ENCODE measurements at places on chromosomes 16 and 17.

GRCh38 chr17:11331547-11332513 lies 90.8 kb downstream of the SHISA6 start:
- H3K4me1 ChIP-seq, result no peaks in the 10 kb centered on the region
- H3K4me3 ChIP-seq, result no peak overlapping the region
- H3K36me3 ChIP-seq, result no peaks in the 10 kb centered on the region
- DNase-seq, result no peak
- H3K27me3 ChIP-seq, result no peaks in the 10 kb centered on the region
- no peak overlapping the region for H3K27ac ChIP-seq

GRCh38 chr17:65703891-65704290 lies 142.4 kb upstream of the AXIN2 start:
- H3K4me3 ChIP-seq, result no peak overlapping the region
- no peaks in the 10 kb centered on the region for H3K4me1 ChIP-seq
- no peak overlapping the region for H3K27ac ChIP-seq
- no peaks in the 10 kb centered on the region for H3K36me3 ChIP-seq
- H3K27me3 ChIP-seq, result no peaks in the 10 kb centered on the region

DNA sequence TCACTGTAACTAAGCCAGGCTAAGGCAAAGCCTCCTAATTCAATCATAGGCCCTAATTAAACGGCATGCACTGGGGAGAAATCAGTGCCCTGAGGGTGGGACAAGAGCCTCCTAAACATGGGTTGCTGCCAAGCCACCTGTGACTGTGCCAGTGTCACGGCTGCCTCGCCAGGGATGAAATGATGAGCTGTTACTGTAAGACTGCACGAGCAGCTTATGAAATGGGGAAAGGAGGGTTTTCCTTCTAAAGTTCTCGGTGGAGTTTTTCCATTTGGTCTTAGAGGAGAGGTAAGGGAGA lies 12.7 kb downstream of the TMEM11 start:
- H3K27ac ChIP-seq, result peak overlapping the region; percentile 88
- H3K27me3 ChIP-seq, result no peaks in the 10 kb centered on the region
- H3K36me3 ChIP-seq, result peaks cover 18% of the 10 kb centered on the region
- H3K4me1 ChIP-seq, result peaks cover 81% of the 10 kb centered on the region
- DNase-seq, result no peak

- no peaks in the 10 kb centered on the region for H3K27me3 ChIP-seq
- no peak for DNase-seq
- no peaks in the 10 kb centered on the region for H3K4me1 ChIP-seq
- no peak overlapping the region for H3K27ac ChIP-seq
- no peak overlapping the region for H3K4me3 ChIP-seq
These were observed 24.0 kb downstream of the CDH5 start for GRCh38 chr16:66390346-66391108.

- H3K4me3 ChIP-seq, result no peak overlapping the region
- H3K4me1 ChIP-seq, result no peaks in the 10 kb centered on the region
- no peaks in the 10 kb centered on the region for H3K27me3 ChIP-seq
- no peaks in the 10 kb centered on the region for H3K36me3 ChIP-seq
These were observed 212.9 kb downstream of the CNTNAP4 start for GRCh38 chr16:76490036-76490639.

DNA sequence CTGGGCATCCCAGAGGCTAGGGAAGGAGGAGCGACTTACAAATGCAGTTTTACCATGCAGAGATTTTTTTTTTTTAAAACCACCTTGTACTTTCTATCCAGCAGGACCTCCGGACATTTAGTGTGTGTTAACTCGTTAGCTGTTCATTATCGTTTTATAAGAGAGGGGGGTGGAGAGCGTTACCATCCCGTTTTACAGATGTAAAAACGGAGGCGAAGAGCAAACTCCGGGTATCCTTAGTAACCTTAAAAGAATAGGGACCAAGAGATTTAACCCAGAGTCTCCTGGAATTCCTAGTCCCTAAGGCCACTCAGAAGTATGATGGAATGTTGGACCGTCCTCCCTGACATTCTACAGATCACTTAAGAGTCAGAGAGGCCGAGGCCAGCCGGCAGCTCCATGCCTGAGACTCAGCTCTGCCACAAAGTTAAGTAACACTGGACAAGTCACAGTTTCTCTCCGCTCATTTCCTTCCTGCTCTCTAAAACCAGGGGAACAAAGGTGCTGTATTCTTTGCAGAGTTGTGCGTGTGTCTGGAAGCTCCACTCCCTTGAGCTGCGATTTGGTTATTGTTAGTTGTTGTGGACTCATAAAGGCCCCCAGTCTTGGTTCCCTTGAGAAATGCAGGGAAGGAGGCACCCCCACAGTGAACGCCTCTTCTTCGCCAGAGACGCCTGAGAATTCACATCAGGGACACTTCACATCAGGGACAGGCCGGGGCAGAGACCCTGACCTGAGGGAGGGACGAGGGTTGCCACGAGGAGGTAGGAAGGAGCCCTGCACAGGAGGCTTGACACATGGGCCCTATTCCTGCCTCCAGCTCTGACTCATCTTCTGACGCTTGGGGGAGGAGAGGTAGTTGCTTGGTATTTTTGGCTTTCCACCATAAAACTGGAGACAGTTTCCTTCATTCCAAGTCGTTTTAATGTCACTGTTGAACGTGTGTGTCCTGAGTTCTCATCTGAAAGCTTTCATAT lies 1.2 kb downstream of the DUSP14 start:
- H3K27ac ChIP-seq, result peak overlapping the region; percentile 86
- peaks cover 22% of the 10 kb centered on the region for H3K4me1 ChIP-seq
- peak overlapping the region; percentile 72 for H3K4me3 ChIP-seq

- H3K36me3 ChIP-seq, result no peaks in the 10 kb centered on the region
- DNase-seq, result no peak
- H3K27ac ChIP-seq, result no peak overlapping the region
These were observed 3.3 kb downstream of the DOK4 start for GRCh38 chr16:57482845-57483545.

DNA sequence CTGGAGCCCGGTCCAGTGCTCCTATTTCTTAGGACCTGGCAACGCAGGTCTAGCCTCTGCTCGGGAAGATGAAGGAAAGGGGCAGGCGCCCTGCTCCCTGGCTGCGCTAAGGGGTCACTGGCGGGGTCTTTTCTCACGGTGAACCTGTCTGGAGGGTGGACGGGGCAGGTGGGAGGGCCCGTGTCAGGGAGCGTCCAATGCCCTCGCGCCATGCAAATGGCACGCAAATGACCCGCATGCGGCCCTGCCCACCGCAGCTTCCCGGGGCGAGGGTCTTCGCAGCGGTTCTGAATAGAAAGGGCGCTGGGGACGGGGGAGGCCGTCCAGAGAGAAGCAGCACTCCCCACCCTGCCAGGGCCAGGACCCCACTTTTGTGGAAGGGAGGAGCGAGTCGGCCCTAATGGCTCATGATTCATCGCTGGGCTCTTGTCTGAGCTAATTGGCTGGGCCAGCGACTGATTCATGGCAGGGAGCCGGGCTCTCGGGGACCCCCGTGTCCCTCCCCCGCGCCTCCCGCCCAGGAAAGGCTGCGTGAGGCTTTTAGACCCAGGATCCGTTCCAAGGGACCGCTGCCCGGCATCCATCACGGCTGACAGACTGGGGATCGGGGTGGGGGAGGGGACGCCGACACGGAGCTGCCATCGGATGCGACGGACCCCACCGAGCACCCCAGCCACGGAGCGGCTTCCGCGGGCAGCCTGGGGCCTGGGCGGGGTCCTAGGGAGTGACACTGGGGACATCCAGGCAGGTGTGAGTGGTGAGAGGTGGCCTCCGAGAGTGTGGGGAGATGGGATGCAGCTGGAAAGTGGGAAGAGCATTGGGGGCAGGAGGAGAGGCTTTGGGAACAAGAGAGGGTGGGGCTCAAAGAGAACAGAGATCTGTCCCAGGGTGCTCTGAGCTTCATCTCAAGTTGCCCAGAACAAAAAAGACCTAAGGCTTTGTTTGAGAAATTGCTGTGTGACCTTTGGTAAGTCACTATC lies 25.0 kb upstream of the NGFR start:
- no peaks in the 10 kb centered on the region for H3K27me3 ChIP-seq
- no peak for DNase-seq
- no peaks in the 10 kb centered on the region for H3K36me3 ChIP-seq
- H3K4me1 ChIP-seq, result peaks cover 11% of the 10 kb centered on the region
- no peak overlapping the region for H3K4me3 ChIP-seq

GRCh38 chr17:79902146-79902791 lies 63.0 kb upstream of the CBX4 start:
- H3K27ac ChIP-seq, result no peak overlapping the region
- no peaks in the 10 kb centered on the region for H3K36me3 ChIP-seq
- peaks cover 59% of the 10 kb centered on the region for H3K27me3 ChIP-seq
- H3K4me1 ChIP-seq, result no peaks in the 10 kb centered on the region
- H3K4me3 ChIP-seq, result no peak overlapping the region
- no peak for DNase-seq

- no peak overlapping the region for H3K4me3 ChIP-seq
- no peaks in the 10 kb centered on the region for H3K27me3 ChIP-seq
- H3K36me3 ChIP-seq, result no peaks in the 10 kb centered on the region
These were observed 18.8 kb downstream of the ADORA2B start for GRCh38 chr17:15963670-15964110.

DNA sequence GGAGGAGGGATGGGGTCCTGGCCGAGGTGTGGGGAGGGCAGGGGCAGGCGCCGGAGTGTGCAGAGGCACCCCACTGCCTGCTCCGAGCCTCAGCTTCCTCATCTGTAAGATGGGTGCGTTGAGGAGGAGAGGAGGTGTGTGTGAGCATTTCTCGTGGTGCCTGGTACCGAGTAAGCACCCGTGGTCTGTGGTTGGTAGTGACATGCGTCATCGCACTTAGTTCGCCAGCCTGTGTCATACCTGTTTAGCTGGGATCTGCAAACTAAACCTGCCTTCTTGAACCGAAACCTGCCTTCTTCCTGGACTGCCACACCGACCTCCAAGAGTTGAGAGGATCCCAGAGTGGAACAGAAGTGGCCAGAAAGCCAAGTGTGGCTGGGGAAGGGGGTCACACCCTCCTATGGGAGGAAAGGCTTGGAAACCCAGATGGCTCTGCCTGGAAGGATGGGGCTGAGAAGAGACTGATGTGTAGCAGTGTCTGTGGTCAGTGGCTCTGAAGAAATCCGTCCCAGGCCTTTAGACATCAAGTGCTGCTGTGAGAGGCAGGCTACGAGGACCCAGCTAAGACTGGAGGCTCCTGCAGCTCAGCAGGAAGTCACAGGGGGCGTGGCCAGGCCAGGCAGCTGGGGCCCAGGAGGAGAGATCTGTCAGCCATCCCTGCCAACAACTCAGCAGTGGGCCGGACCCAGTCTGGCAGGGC lies 162.6 kb upstream of the PLCG2 start:
- no peaks in the 10 kb centered on the region for H3K27me3 ChIP-seq
- H3K27ac ChIP-seq, result no peak overlapping the region
- no peaks in the 10 kb centered on the region for H3K36me3 ChIP-seq

GRCh38 chr17:81910840-81911276 lies 341 bp downstream of the PCYT2 start:
- H3K4me1 ChIP-seq, result peaks cover 27% of the 10 kb centered on the region
- peak overlapping the region; percentile 69 for H3K27ac ChIP-seq
- H3K4me3 ChIP-seq, result peak overlapping the region; percentile 61
- H3K36me3 ChIP-seq, result peaks cover 34% of the 10 kb centered on the region
- DNase-seq, result no peak
- no peaks in the 10 kb centered on the region for H3K27me3 ChIP-seq

GRCh38 chr16:88839745-88840599 lies 16.8 kb downstream of the GALNS start:
- no peak overlapping the region for H3K27ac ChIP-seq
- H3K36me3 ChIP-seq, result peaks cover 17% of the 10 kb centered on the region
- DNase-seq, result no peak
- no peaks in the 10 kb centered on the region for H3K27me3 ChIP-seq
- H3K4me3 ChIP-seq, result no peak overlapping the region

- no peak overlapping the region for H3K27ac ChIP-seq
- no peak overlapping the region for H3K4me3 ChIP-seq
- peaks cover 11% of the 10 kb centered on the region for H3K4me1 ChIP-seq
- DNase-seq, result peak; percentile 86
These were observed 26.8 kb downstream of the MPP2 start for GRCh38 chr17:43880420-43880991.

All from gastrocnemius medialis (tissue), 4 donors.